ENCODE measurements at places on chromosomes 11 and 22.

- peak; percentile 52 for DNase-seq
Measured at GRCh38 chr11:130042093-130042591, 27.6 kb upstream of the APLP2 start.

- DNase-seq, result no peak
Measured at GRCh38 chr11:127345819-127346459, 345.4 kb upstream of the KIRREL3 start.

DNA sequence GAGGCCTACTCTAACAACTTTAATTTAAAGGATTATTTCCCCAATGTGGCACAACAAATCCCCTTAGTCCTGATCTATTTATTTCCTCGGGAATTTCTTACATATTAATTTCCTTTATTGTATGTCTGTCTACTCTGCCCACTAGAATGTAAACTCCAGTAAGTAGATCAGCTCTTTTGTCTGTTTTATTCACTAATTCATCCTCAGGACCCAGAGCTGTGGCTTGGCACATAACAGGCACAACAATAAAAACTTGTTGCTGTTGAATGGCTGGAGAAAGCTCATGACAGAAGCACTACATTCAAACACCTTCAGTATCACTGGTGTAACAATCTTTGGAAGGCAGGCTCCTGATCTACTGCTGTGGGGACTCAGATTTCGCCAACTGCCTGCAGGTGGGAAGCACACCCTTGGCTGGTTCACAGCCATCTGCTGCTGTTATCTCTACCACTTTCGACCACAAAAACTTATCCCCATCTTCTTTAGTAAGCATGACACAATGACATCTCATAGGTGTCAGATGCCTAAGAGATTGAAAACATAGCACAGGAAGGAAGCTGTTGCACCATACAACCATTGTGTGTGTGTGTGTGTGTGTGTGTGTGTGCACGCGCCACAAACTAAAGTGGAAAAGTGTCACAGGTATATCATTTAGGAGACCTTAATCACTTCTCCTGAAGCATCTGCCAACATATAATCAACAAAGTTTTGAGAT lies 11.9 kb downstream of the HIRA start:
- DNase-seq, result peak; percentile 73

- no peak for DNase-seq
Measured at GRCh38 chr11:62131170-62131464, 7.3 kb downstream of the INCENP start.

DNA sequence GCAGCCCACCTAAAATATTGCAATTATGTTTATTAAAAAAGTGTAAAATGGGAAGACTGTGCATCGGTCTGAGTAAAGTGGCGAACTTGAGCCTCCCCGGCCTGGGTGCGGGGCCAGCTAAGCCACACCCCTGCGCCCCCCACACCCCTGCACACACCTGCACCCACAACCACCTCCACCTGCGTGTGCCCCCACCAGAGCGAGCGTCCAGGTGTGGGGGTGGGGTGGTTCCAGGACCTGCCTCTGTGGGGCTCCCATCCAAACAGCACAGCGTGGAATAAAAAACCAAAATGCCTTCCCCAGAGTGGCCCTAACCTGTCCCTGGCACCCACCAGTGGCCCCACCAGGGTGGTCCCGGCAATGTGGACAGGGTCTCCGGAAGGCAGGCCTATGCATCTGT lies 30.1 kb upstream of the CARS1 start:
- no peak for DNase-seq

- DNase-seq, result no peak
Measured at GRCh38 chr22:41969110-41969646, at the start of gene SEPTIN3. SEPTIN3 (plus strand) TSS chr22:41969443; CDS start chr22:41971493, 2,050 bp downstream.

DNA sequence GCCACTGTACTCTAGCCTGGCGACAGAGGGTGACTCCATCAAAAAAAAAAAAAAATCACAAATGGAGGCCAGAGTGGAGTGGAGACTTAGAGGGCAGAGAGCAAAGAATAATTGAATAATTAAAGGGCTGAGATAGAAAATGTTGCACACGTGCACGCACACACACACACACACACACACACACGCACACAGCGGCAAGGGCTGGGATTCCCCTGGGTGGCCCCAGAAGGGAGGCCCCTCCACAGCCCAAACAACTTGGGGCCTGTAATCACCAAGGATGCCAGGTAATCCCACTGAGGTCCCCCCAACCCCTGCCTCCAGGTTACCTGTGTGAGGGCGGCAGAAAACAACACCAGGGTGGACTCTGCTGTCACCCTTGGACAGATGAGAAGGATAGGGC lies 12.0 kb upstream of the DGKZ start:
- no peak for DNase-seq

DNA sequence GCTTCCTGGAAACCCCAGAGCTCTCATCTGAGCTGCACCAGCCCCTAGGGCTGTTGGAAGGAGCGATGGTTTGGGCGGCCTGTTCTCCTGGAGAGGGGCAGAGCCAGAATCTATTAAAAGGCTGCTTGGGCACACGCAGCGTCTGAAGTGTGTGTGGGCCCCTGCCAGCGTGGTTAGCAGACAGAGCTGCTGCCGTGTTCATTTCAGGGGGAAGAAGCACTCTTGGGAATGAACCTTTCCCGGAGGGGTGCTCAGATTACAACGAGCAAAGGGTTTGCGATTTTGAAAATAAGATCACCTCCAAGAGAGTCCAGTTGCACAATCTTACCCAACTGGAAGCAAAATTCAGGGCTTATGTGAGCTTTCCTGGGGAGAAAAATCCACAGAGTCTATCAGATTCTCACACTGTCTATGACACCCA lies 12.9 kb downstream of the ANO1 start:
- DNase-seq, result no peak

- DNase-seq, result no peak
Measured at GRCh38 chr11:119756169-119756865, 27.3 kb upstream of the NECTIN1 start.

DNA sequence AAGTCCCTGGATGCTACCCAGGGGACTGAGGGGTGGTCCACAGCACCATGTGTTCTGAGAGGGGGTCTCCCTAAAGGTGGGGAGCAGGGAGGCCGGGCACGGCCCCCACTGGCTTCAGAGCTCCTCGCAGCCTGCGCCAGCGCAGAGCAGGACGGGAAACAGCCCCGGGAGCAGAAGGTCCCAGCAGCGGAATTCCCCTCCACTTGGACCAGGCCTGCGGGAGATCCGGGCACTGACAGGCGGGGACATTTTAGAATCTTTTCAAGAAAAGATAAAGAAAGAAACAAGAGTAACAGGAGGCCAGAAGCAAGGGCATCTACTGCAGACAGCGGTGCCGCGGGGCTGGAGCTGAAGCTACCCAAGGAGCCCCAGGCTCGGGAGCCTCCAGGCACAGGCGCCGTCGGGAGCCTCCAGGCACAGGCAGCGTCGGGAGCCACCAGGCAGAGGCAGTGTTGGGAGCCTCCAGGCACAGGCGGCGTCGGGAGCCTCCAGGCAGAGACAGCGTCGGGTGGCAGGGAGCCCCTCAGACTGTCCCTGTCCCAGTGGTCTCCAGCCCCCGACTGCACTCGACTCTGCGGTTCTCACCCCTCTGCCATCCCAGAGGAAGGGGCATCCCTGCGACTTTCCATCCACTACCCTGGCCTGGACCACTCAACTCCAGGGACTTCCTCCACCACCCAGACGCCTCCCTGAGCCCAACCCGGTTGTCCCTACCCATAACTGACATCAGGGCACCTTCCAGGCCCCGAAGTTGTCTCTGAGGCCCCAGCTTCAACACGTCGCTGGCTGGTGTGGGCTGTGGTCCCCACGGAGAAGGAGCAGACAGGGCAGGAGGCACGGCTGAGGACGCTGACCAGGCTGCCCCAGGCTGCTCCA lies 211.1 kb downstream of the BRD1 start:
- DNase-seq, result no peak

DNA sequence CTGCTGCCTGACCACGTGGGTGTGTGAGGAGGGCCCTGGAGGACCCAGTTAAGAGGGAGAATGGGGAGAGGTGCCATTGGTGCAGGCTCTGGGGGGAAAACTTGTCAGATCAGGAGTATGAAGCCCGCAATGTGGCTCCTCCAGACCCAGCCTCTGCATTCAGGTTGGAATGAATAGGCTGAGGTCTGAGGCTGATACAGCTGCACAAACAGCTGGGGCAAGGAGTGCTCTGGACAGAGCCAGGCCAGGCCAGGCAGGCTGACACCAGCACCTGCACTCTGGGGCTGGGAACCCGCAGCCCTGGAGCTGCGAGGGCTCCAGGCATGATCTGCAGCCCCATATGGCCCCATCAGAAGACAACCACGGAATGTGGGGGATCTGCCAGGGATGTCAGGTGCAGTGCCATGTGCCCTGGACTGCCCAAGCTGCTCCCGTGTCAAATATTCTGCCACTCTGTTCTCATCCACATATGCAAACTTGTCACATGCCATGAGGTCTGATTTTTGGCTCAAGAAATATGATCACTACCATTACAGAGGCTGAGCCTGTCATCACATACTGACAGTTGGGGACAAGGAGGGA lies 27.2 kb upstream of the KCNJ11 start:
- no peak for DNase-seq

- no peak for DNase-seq
Measured at GRCh38 chr11:33234397-33235190, 22.6 kb upstream of the HIPK3 start.

DNA sequence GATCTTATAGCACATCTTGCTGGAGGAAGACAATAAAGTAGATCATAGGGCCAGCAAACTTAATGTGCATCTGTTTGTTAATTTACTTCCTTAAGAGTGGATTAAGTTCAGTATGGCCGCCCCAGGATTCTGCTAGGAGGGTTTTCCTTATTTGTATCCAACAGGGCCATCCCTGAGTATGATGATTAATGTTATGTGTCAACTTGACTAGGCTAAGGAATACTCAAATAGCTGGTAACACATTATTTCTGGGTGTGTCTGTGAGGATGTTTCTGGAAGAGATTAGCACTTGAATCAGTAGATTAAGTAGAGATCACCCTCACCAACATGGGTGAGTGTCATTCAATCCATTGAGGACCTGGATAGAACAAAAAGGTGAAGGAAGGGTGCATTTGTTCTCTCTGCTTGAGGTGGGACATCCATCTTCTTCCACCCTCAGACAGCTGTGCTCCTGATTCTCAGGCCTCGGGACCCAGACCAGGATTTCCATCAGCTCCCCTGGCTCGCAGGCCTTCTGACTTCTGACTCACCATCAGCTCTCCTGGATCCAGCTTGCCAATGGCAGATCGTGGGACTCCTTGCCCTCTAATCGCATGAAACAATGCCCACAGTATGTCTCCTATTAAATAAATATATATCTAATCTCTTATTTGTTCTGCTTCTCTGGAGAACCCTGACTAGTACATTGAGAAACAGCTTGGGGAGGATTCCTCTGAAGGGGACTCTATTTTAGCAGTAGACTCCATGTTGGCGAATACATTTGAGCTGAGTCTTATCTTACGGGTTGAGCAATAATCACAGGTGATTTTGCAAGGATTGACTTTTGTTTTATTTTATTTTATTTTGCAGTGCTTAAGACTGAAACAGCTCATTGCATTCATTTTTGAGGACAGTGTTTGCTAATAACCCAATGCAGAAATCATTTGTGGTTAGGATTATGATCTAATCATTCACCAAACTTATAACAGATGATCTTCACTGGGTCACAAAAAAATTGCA lies 9.0 kb upstream of the ZBTB44 start:
- no peak for DNase-seq

DNA sequence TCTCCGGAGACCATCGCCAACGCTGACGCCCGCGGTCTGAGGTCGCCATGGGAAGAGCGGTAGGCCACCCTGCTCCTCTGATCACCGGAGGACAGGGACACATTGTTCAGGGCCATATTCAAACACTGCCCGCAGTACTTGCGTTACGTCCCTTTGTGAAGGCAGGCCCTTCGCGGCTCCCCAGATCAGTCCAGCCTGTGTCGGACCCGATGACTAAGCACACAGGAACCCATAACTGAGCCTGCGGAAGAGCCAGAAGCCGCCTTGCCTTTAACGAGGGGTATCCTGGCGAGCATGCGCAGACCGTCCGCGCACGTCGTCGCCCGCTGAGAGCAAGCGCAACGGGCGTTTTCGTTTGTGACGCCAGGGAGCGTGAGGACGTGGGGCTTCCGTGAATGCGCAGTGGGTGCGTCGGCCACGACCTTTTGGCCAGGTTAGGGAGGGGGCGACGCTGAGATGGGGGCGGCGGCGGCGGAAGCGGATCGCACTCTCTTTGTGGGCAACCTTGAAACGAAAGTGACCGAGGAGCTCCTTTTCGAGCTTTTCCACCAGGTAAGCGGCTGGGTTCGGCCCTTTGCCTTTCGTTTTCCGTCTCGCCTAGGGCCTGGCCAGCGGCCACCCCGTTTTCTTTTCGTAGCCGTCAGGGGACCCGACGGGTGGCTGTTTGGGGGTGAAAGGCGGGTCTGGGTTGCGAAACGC lies at the start of the genes C11orf71 and RBM7:
Gene C11orf71, minus strand, starts transcription at position 296 of the 699 bp plus-strand sequence. Its CDS starts 180 bp downstream, at position 116.
Gene RBM7, plus strand, starts transcription at position 451 of the 699 bp plus-strand sequence. Its CDS starts 6 bp downstream, at position 457.
- peak; percentile 96 for DNase-seq

- no peak for DNase-seq
Measured at GRCh38 chr22:38030311-38031133, 26.7 kb upstream of the PICK1 start.

GRCh38 chr11:126061707-126062678 lies 673 bp downstream of the CDON start:
- no peak for DNase-seq

- DNase-seq, result no peak
Measured at GRCh38 chr11:102251423-102251822, 65.9 kb upstream of the BIRC3 start.

- DNase-seq, result no peak
Measured at GRCh38 chr11:3880724-3881123, 25.3 kb downstream of the STIM1 start.

- DNase-seq, result no peak
Measured at GRCh38 chr11:95494167-95494566, 263.2 kb upstream of the SESN3 start.

GRCh38 chr11:8911029-8911823 lies at the start of gene AKIP1:
AKIP1 (plus strand) TSS chr11:8911189; CDS start chr11:8911450, 261 bp downstream.
- peak; percentile 93 for DNase-seq

GRCh38 chr22:36116127-36116526 lies 44.4 kb downstream of the APOL3 start:
- DNase-seq, result no peak

DNA sequence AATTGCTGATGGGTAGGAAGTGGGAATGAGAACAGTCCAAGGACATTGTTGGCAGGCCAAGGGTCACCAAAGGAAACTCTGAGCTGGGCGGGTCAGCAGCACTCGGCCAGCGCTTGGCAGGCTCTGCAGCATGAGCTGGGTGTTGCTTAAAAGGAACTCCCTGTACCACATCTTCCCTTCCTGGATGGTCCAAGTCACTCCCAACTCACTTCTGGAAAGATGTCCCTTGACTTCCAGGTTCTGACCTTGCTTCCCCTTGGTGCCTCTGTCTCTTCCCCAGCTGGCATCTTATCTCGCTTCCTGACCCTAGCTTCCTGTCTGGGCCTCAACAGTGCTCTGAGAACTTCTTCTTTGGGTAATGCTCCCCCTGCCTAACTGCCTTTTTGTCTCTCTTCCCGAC lies 24.8 kb upstream of the SWAP70 start:
- peak; percentile 74 for DNase-seq

- DNase-seq, result no peak
Measured at GRCh38 chr11:117249571-117249970, 17.1 kb downstream of the RNF214 start.

- no peak for DNase-seq
Measured at GRCh38 chr11:16936643-16937042, 77.6 kb downstream of the PLEKHA7 start.

- no peak for DNase-seq
Measured at GRCh38 chr11:36750349-36750748, 152.3 kb upstream of the RAG2 start.

GRCh38 chr11:129298988-129299387 lies 76.7 kb upstream of the BARX2 start:
- no peak for DNase-seq

- DNase-seq, result no peak
Measured at GRCh38 chr11:118888398-118888797, 4.7 kb downstream of the CXCR5 start.
